Activated CD8-positive, alpha-beta memory T cell treated with anti-CD3 and anti-CD28 coated beads for 1 hour (primary cell): ENCODE measurements at places on chromosomes 13 and 19.

DNA sequence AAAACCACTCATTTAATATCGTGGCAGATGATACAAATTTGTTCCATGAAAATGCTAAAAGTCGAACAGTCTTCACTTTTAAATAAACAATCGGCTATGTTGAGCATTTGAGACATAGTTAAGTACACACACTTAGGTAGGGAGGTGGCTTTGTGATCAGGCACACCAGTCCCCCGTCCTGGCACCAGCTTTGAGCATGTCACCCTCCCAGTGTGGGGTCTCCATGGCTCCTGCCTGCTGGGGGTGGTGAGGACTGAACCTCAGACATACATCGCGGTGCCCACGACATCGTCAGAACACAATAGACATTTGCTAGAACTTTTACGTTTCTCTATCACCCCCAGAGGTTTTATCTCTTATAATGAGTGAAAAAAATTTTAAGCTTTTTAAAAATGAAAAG, 62.0 kb downstream of the RFX2 start:
- no peak for DNase-seq

DNA sequence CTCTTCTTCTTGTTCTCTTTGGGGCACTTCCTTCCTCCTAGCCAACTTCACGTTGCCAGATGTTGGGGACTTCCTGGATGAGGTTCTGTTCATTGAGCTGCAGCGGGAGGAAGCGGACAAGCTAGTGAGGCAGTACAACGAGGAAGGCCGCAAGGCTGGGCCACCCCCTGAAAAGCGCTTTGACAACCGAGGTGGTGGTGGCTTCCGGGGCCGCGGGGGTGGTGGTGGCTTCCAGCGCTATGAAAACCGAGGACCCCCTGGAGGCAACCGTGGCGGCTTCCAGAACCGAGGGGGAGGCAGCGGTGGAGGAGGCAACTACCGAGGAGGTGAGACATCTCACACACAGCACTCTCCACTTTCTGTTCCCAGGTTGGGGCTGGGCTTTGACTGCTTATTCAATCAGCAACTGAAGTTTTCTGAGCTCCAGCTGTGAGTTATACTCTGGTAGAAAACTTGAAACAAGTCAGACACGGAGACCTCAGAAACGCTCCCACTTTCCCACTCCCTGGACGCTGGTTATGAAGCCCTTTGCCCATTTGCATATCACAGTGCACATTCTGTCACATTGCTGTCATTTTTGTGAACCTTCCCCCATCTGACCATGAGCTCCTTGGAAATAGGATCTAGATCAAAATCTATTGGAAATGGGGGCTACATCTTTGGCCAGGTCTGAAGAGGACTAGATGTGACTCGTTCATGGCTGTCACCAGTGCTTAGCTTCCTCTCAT, 7.2 kb upstream of the CCDC97 start:
- DNase-seq, result no peak

DNA sequence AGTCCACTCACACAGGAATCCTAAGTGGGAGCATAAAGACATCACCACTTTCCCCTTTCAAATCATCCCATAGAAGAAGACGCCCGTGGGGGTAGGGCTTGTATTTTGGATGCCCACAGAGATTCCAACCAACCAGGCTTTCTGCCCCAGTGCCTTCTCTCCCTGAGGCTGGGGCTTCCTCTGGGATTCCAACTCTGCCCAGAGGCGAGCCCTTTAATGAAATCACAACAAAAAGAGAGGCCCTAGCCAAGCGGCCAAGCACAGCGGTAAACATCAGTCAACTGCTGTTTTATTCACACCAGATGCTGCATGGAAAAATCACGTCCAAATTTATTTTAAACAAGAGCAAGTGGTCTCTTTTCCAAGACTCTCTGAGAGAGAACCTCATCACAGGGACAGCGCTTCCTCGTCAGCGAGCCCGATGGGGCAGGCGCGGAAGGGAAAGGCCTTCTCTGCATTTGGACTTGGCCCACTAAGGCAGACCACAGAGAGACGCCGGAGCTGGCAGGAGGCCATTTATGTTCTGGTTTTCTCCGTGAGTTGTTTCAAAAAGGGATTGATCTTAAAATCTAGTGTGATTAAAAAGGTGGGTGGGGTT, 31.5 kb downstream of the ADPRHL1 start:
- no peak for DNase-seq

DNA sequence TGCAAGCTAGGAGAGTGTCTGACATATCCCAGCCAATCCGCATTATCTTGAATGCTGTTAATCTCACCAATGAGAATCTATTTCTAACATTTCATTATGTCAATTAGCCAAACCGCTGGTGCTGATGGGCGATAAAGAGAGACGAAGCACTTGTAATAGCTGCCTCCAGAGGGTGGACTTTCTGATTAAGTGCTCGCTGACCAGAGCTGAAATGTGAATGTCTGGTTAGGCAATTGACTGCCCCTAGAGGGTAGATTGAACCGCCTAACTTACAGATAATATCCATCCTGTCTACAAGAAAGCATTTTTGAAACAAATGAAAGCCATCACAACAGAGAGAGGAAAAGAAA, 552 bp upstream of the GRWD1 start:
- DNase-seq, result no peak

DNA sequence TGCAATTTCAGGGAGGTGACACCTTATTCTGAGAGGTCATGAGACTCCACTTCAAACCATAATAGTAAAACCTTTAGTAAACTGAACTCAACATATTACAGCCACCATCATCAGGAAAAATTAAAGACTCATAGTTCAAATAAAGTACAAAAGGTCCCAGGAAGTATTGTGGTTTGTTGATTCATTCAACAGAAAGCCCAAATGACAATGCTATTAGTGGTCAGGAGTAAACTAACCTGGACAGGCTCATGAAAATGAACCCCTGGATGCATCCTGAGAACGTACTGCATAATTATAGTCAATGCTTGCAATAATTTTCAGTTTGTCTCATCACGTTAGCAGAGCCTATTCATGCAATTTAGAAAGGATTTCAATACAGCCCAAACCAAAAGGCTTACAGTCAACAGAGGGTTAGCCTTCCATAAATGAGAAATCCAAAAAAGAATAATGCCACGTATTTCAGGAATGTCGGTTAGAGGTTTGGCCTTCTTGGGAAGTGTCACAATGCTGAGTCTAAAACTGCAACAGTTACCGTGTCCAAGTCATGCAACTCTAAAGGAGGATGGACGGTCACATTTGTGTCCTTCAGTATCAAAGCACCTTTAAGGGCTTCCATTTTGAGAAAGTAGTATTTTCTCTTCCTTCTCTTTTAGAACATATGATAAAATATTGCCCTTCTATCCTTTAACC, 280.8 kb downstream of the ABCC4 start:
- no peak for DNase-seq

DNA sequence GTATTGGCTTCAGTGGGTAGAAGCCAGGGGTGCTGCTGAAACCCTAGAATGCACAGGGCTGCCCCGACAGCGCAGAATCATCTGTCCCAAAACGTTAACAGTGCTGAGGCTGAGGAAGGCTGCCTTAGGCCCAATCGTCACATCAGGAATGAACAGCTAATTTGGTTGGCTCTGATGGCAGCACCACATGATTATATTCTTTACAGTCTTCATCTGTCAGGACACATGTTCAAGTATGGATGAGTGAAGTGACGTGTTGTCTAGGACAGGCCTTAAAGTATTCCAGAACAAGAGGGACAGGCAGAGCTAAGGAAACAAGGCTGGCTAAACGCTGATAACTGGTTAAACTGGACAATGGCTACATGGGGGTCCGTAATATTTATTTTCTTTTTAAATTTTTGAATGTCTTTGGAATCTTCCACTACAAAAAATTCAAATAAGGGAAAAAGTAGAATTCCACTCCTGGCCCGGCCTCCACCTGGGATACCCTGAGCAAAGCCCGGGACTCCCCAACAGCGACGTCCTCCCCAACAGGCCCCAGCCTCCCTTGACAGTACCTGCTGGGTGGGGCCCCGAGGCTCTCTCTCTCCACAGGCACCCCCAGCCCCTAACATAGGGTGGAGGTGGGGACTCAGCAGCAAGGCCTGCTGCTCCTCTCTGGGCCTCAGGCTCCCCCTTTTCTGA, 14.8 kb upstream of the CCNP start:
- no peak for DNase-seq

GRCh38 chr19:13100841-13101589, 1.6 kb downstream of the LYL1 start:
- DNase-seq, result no peak

GRCh38 chr13:51328488-51328887, 11.0 kb upstream of the SERPINE3 start:
- no peak for DNase-seq

GRCh38 chr13:25503856-25504255, 132.1 kb downstream of the ATP8A2 start:
- no peak for DNase-seq

DNA sequence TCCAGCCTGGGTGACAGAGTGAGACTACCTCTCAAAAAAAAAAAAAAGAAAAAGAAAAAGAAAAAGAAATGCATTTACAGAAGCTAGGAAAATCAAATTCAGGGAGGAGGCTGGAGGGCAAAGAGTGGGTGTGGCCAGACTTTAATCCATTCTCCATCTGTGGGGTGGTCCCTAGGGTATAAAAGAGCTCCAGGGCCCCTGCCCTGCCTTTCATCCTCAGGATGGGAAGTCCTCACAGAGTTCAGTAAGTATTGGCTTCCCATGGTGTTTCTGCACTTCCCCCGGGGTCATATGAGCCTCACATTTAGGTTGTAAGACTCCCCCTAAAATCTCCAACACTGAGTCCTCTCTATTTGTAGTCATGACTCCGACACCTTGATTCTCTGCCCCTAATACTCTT, 33.0 kb downstream of the DPRX start:
- DNase-seq, result no peak

GRCh38 chr13:36839281-36839680, 20.3 kb downstream of the RFXAP start:
- DNase-seq, result no peak

GRCh38 chr13:23771956-23772355, 117.2 kb downstream of the MIPEP start:
- no peak for DNase-seq

DNA sequence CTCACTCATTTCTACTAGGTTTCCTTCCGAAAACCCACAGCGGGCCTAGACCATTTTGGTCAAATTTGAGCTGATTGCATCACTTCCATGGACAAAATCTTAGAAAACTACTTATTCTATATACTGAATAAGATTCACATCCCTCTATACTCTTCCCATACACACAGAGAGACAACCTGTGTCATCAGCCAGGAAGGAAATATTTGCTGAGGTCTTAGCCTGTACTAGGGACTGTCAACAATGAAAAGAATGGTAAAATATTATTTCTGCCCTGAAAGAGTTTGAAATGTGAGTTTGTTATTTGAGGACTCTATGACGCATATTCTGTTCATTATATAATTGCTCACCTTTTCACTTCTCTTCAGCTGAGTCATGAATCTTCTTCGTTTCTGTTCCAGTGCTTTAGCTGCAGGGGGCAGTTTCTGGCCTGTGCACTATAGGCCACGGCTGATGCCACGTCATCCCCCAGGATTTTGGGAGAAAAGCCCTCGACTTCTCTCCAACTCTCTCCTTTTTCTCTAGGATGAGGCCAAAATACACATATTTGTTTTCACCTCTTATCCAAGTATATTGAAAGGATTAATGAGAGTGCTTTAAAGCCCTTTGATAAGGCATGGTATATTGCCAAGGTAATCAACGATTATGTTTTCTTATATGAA, 47.7 kb downstream of the GSX1 start:
- DNase-seq, result no peak

- DNase-seq, result no peak
Measured at GRCh38 chr13:44368062-44368591, 5.5 kb upstream of the SERP2 start.

DNA sequence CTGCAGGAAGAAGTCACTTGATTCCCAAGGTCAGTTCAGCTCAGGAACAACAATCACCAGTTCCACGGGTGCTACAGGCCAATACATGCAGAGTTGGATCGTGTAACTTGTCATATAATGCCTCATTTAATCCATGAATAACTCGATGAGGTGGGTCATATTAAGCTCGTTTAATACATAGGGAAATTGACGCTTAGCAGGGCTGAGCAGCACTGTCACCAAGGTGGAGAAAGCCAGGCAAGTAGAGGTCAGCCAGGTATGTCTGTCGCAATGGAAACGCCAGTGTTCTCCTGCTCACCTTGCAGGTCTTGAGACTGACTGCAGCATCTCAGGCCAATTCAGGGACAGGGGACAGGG, 52.3 kb downstream of the CCDC70 start:
- DNase-seq, result no peak

- DNase-seq, result no peak
Measured at GRCh38 chr13:25864936-25865335, 186.9 kb downstream of the SHISA2 start.

- no peak for DNase-seq
Measured at GRCh38 chr19:15260939-15261338, 28.7 kb upstream of the EPHX3 start.

DNA sequence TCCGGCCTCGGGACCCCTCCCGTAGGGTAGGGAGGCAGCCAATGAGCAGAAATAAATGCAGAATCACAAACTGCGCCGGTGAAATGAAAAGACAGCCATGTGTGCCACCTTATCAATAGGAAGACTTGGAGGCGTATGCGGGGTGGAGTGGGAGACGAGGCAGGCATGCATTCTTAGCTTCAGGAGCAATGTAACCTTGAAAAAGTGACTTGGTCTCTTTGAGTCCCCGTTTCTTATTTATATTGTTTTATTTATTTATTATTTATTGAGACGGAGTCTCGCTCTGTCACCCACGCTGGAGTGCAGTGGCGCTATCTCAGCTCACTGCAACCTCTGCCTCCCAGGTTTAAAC, 16.0 kb downstream of the SSC5D start:
- no peak for DNase-seq

- DNase-seq, result no peak
Measured at GRCh38 chr13:61148691-61149315, 266.8 kb downstream of the PCDH20 start.

- DNase-seq, result no peak
Measured at GRCh38 chr19:21454901-21455300, 50.5 kb upstream of the ZNF429 start.

DNA sequence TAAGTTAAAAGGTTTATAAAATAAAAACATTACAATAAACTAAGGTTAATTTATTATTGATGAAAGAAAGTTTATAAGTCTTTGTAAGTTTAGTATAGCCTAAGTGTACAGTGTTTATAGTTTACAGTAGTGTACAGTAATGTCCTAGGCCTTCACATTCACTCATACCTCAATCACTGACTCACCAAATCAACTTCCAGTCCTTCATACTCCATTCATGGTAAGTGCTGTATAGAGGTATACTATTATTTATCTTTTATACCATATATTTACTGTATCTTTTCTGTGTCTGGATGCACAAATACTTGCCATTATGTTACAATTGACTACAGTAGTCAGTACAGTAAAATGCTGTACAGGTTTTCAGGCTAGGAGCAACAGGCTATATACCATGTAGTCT, 490.0 kb downstream of the GPC6 start:
- no peak for DNase-seq
